ENCODE measurements at places on chromosomes 4 and X.
A peak's percentile ranks its signal among the peaks of the same experiment; 100 is the strongest.

DNA sequence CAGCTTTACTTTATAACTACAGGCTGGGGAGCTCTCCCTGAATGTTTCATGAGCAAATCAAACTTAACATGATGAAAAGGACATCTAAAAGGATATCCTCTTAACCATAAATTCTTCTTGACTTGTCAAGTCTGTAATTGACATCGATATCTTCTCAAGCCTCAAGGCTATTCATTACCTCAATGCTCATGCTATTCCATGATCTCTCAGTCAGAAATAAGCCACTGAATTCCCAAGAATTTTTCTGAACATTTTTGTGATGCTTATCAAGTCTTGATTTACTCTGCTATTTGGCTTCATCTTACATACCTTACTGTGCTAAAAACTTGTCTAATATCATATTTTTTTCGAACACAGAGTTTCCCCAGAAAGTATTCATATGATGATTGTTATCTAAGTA, 433.4 kb downstream of the PDGFC start:
- DNase-seq: no peak

GRCh38 chr4:5916229-5916628, 23.3 kb upstream of the CRMP1 start:
- no peak for DNase-seq

DNA sequence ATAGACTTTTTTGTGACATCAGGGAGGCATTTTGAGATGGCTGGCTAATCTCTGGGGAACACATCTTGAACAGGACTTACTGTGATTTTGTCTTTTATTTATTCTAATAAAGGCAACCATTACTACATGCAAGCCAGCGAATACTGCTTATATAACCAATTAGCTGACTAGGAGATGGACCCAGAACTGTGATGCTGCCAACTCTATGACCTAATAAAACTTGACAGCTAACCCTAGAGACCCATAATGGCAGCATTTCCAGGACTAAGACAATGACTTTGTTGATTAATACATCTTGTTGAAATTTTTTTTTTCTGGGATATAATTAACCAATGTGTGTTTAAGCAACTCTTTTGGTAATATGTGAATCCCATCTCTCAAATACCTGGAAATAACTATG, 584.6 kb downstream of the PRR32 start:
- no peak for DNase-seq

DNA sequence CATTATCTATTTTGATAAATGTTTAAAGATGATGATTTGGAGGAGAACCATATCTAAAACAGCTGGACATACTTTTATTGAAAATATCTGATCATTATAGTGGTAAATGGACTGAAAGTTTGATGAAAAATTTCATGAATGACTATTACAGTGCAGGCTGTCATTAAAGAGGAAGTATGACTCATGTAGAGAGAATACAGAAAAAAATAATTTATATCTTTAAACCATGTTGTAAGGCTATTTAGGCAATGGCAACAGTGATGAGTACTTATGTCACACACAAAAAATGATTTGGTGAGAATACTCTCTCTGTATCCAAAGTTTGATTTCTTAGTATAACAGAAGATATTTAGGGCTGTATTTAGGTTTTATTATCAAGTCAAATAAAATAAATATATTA, 3.9 kb upstream of the GLRB start:
- DNase-seq: no peak

DNA sequence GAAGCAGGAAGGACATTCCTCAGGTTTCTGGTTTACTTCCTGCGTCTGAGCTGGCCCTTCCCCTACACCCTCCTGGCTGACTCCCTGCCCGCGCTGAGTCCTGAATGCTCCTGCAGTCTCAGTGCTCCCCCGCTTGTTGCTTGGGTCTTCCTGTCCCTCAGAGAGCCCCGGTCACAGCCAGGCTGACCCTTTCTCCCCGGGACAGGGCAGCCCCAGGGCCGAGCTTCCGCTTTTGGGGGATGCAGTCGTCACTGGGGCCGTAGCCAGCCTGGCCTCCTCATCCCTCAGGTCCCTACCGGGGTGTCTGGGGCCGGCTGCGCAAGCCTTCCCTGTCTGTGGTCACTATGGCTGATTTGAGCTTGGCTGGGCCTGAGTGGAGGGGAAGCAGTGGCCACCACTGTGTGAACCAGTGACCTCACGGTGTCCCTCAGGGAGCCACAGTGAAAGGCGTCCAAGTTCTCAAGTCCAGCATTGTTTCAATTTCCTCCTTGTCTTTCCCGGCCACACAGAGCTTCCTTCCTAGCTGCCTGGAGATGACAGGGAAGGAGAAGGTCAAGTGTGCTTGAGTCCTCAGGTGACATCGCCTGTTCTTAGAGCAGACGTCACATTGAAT, 34.1 kb upstream of the ASMTL start:
- DNase-seq: no peak

- DNase-seq: no peak
Measured at GRCh38 chr4:169272265-169272886, 1.6 kb upstream of the SH3RF1 start.

GRCh38 chrX:150683536-150684146, 9.6 kb upstream of the MTMR1 start:
- DNase-seq: peak; percentile 32

GRCh38 chr4:74527049-74527448, 82.1 kb downstream of the AREG start:
- peak; percentile 31 for DNase-seq

DNA sequence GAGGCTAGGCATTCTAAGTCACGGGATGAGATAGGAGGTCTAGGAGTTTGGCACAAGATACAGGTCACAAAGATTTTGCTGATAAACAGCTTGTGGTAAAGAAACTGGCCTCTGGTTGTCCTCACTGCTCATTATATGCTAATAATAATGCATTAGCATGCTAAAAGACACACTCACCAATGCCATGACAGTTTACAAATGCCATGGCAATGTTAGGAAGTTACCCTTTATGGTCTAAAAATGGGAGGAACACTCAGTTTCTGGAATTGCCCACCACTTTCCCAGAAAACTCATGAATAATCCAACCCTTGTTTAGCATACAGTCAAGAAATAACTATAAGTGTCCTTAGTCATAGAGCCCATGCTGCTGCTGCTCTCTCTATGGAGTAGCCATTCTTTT, 286.9 kb downstream of the ZNF674 start:
- DNase-seq: no peak

DNA sequence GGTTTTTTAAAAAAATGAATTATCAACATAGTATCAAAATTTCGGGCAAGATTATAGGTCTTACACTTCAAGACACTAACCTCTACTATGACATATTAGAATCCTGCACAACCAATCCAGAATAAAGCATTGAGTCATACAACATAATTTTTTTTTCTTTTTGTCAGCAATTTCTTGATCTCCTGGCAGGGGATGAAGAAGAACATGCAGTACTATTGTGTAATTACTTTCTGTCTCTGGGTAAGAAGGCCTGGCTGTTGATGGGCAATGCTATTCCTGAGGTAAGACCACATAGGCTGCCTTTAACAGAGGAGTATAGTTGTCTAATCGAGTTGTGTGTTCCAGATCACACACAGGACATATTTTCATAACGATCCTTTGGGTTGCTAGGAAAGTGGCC, 67.5 kb downstream of the FBXL5 start:
- no peak for DNase-seq

GRCh38 chr4:99301376-99302164, 10.8 kb upstream of the ADH1A start:
- DNase-seq: no peak

DNA sequence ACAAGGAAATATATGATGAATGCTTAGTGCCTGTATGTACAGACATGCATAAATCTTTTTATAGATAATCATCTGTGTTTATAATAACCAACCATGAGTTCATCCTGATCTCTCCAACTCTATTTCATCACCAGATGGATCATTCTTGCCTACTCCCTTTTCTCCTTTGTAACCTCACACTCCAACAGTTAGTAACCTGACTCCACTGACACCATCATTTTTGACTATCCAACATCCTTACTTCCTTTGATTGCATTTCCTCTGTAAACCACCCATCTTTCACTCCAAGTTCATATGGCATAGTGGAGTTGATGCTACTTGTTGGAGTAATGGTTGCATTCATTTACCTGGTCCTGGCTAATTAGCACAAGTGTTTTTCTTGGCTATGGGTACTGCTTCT, 170.6 kb downstream of the ZNF330 start:
- DNase-seq: peak; percentile 30

DNA sequence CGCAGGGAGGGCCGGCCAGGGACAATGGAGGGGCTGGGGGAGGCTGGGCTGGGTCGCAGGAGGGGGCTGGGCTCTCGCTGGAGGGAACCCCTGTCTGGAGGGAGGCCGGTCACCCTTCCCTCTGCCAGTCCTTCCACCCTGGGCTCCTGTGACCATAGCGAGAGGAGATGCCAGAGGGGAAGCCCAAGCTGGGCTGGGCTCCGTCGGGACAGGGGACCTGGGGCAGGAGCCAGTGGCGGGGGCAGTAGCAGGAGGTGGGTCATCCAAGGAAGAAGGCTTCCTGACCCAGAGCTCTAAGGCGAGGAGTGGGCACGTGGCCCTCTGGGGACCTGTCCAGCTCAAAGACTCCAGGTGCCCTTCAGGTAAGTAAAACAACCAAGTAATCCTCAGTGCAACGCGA, 16.9 kb downstream of the CTAG1B start:
- no peak for DNase-seq

DNA sequence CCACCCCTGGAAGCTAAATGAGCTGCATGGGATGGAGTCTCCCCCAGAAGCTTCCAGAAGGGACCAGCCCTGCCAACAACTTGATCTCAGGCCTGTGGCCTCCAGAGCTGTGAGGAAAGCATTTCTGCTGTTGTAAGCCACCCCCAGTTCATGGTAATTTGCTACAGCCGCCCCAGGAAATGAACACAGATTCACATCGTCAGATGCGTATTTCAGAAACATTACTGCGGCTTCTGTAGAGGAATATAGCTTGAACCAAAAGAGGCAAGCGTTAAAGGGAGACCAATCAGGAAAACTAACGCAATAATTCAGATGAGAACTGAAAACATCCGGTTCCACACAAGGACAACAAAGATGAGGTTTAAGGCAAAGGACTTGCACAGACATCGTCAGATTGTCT, 128.4 kb upstream of the TBL1X start:
- DNase-seq: no peak

DNA sequence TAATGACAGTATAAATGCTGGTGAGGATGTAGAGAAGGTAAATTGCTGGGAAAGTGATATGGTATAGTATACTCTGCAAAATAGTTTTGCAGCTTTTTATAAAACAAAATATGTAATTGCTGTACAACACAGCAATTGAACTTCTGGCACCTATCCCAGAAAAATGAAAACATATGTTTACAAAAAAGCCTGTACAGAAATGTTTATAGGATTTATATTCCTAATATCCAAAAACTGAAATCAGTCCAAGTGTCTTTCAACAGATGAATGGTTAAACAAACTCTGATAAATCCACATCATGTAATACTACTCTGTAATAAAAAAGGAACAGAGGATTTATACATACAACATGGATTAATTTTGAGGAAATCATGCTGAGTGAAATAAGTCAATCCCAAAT, 198.4 kb upstream of the ACTRT1 start:
- no peak for DNase-seq

DNA sequence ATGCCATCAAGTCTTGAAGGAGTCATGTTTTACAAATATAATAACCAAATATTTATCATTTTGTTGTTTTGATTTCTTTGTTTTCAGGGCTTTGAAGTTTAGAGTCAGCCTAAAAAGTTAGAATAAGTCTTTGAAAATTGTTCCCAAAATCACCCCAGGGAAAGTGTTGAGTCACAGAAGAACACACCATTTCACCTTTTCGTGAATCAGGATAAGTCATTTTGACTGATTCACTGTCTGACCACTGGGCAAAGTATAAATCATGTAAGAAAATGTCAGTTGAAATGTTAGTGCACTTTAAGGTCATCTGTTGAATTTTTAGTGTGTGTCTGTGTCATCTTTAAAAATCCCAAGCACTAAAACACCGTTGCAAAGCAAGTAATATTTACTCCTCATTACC, 1320.1 kb downstream of the RPA4 start:
- DNase-seq: no peak

DNA sequence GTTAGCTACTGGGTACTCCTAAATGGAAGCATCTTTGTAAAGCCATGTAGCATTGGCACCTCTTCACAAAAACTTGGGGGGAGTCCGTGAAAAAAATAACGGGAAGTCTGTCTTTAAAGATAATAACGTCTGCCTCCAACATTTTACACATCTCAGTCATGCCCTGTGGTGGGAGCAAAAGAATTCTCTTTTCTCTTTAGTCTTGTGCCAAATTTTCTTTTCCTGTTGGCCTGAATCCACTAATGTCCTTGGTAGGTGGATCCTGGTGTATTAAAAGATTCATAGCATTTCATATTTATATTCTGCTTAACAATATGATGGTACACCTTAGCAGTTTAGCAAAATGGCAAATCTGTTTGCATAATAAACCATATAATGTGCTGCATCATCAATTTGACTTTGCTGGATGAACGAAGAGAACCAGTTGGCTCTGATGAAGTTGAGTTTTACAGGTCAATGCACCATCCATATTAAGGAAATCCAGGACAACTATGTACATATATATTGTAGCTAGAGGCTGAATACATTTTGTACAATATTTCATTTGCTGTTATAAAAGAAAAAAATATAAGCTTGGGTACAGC, 746.4 kb upstream of the MAGEB2 start:
- DNase-seq: no peak

DNA sequence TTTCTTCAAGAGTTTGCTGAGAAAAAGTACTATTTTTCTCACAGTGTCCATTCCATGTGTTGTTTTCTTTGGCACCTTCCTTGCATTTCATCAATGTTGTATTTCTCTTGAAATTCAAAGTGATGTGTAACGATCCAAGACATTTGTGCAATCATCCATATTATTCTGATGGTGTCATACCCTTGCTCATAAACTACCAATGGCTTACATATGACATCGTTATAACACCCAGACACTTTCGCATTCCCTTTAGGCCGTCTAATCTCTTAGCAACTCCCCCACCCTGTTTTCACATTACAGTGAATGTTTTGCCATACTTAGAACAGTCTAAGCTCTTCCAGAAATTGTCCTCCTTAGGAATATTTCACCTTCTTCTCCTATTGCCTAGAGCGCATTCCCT, 1779.0 kb downstream of the PCDH7 start:
- no peak for DNase-seq

GRCh38 chr4:155769090-155769489, 10.3 kb downstream of the GUCY1B1 start:
- DNase-seq: no peak

DNA sequence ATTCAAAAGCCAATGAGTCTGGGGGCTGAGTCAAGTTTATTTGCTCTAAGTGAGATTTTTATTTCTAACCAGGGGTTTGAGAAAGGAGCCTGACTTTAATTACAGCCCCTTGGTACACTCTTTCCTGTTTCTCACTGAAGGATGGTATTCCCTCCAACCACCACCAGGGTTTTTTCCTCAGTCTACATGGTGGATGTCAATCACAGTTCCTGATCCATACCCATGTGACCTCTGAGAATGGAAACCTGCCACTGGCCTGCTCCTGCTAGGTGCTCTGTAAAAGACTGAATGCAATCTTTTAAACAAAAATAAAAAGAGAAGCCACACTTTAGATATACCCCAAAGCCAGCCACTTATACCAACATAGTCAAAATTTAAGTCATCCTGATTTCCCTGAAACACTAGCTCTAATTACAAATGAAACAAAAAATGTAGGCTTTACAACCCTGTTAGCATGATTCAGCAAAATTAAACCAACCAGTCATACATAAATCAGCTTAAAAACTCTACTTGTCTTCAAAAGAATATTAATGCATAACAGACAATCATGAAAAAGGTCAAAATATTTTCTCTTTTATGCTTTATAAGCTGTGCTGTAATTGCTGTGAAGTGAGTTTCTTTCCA, 112.1 kb upstream of the NWD2 start:
- DNase-seq: no peak

Measured in NCI-H510A treated with DMSO at 0.1 percent for 48 hours (cell line).